ENCODE measurements at places on chromosomes 5 and 9.

- DNase-seq = no peak
Measured at GRCh38 chr5:145178641-145179523, 656.3 kb downstream of the PRELID2 start.

DNA sequence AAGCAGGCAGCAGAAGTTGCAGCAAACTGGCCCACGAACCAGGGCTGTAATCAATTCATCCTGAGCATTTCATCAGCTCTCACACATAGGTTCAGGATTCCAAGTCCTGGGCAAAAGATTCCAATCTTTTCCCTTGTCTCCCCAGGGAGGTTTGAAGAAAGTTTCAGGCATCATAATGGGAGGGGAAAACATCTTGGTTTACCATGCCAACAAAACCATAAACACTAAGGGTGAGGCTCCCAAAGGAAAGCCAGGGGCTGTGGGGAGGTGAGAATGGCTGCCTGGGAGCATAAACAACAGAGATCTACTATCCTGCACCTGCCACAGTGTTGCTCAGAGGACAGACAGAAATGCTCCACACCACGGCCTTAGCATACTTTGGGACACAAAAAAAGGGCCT, 94.6 kb downstream of the SH3TC2 start:
- no peak for DNase-seq

DNA sequence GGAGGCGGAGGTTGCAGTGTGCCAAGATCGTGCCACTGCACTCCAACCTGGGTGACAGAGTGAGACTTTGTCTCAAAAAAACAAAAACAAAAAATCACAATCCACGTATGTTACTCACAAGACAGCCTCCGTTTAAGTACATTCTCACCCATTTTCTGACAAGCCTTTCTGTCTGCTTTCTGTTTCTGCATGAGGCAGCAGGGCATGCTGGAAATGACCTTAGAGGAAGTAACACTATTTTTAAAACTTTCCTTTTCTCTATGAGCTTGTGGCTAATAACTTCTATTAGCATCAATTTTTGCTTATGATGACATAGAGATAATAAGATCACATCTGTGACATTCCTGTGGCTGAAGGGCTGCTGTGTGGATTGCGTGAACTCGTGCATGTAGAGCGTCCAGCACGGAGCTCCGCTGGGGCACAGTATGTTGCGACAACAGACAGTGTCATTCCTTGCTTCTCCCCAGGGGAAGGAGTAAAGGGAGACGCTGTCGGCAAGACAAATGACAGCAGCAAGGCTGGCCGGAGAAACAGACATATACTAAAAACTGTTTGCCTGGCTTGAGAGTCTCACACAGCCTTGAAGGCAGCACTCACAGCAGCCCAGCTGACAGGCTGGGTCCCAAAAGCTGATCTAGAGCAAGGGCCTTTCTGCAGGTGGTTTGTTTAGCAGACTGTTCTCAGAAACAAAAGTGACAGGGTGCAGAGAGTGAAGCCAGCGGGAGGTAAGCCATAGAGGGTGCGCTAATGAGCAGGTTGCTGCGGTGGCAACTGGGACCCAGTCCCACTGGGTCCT, 1.6 kb downstream of the BTNL3 start:
- DNase-seq = no peak

- no peak for DNase-seq
Measured at GRCh38 chr9:94692601-94693000, 33.9 kb upstream of the AOPEP start.

DNA sequence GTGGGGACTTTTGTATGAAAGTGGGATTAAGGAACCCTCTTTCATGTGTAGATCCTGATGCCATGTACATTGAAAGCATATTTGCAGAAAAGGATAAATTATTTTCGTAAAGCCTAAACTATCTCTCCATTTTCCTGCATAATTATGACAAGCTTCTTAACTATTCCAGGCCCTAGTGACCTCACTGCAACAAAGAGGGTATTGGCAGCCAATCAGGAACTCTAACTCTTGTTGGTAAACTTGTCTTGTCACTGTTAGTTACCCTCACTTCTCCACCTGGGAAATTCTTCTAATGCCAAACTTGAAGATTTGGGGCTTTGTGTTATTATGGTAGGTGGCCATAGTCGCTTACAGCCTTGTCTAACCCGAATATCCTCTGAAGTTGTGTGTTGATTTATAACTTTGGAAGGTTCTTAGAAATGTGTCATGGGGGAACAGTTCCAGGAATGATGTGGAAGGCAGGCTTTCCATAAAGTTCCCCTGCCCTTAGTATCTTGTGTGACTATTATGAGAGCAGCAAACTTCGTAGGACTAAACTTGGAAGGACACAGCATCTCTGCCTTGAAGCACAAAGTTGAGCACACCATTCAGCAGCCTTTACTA, 52.5 kb downstream of the IQGAP2 start:
- DNase-seq = no peak

DNA sequence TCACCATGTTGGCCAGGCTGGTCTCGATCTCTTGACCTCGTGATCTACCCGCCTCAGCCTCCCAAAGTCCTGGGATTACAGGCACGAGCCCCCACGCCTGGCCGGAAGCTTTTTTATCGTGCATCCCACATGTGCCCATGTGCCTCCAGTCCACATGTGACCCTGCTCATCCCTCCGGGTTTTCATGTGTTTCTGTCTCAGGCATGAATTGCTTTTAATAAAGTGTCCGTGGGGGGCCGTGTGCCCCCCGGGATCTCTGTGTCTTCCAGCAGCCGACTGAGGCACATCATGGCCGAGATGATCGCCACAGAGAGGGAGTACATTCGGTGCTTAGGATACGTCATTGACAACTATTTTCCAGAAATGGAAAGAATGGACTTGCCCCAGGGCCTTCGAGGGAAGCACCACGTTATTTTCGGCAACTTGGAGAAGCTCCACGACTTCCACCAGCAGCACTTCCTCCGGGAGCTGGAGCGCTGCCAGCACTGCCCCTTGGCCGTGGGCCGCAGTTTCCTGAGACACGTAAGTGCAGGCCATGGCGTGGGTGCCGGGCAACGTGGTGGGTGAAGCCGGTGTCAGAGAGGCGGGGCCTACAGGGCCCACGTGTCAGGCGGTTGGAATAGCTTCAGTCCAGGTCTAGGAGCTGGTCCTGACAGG, 22.1 kb upstream of the LRRC14B start:
- no peak for DNase-seq

Measured in stimulated activated CD4-positive, alpha-beta T cell treated with anti-CD3 and anti-CD28 coated beads, Interleukin-1b, Interleukin-23, amount 100 ng/mL, for 48 hours (primary cell).